ENCODE measurements at places on chromosomes 4 and X.

GRCh38 chr4:36254371-36254770 lies 10.1 kb upstream of the ARAP2 start:
- DNase-seq, result no peak

GRCh38 chr4:187665086-187665485 lies 330.5 kb upstream of the ZFP42 start:
- DNase-seq, result no peak

GRCh38 chr4:88419874-88420273 lies 37.0 kb upstream of the HERC5 start:
- no peak for DNase-seq

- DNase-seq, result no peak
These were observed 117.4 kb upstream of the GRPR start for GRCh38 chrX:16005917-16006316.

DNA sequence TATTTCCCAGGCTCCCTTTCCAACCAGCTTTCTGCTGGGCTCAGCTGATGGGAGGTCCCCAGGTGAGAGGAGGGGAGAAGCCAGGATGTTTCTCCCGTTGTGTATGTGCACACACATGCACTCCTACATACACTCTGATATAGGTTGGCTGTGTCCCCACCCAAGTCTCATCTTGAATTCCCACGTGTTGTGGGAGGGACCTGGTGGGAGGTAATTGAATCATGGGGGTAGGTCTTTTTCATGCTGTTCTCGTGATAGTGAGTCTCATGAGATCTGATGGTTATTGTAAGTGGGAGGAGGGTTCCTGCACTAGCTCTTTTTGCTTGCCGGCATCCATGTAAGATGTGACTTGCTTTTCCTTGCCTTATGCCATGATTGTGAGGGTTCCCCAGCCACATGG lies 11.7 kb upstream of the HTRA3 start:
- DNase-seq, result no peak

All from cortex of kidney (tissue), 1 donor.